ENCODE measurements at places on chromosomes 11 and 22.

DNA sequence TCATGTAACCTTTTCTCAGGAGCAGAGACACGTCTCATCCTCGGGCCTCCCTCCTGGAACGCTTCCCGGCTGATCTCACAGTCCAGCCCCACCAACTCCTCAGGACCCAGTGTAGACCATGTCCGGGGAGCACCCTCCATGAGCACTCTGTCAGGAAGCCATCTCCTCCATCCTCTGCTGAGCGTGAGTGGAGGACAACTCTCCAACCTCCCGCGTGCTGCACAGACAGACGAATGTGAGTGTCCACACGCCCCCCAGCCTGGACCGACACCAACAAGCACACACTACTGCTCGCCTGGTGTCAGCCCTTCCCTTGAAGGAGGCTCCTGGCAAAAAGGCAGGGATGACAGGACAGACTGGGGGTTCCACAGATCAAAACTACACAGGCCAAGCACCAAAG, 86.6 kb downstream of the SHANK2 start:
- no peak for DNase-seq

DNA sequence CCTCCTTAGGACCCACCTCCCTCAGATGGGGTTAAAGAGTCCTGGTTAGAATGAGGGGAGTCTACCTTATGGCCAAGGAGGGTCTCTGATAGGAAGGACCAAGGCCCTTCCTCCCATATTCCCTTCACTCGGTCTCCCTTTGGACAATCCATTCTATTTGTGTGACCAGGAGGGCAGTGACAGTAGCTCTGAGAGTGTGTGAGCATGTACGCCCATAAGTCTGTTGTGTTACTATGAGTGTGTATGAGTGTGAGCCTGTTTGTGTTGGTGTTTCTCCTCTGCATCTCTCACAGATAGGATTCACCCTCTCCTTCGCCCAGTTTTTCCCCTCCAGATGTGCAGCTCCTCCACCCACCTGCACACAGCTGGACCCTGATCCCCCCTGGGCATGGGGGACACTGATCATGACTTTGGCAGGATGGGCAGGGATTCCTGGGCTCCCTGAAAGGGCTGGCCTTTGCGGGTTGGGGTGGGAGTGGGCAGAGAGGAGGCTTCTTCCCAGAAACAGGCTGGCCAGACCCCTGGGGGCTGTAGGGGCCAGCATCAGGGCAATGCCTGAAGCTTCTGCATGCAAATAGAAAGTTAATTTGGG, 14.5 kb downstream of the PHLDB1 start:
- no peak for DNase-seq

DNA sequence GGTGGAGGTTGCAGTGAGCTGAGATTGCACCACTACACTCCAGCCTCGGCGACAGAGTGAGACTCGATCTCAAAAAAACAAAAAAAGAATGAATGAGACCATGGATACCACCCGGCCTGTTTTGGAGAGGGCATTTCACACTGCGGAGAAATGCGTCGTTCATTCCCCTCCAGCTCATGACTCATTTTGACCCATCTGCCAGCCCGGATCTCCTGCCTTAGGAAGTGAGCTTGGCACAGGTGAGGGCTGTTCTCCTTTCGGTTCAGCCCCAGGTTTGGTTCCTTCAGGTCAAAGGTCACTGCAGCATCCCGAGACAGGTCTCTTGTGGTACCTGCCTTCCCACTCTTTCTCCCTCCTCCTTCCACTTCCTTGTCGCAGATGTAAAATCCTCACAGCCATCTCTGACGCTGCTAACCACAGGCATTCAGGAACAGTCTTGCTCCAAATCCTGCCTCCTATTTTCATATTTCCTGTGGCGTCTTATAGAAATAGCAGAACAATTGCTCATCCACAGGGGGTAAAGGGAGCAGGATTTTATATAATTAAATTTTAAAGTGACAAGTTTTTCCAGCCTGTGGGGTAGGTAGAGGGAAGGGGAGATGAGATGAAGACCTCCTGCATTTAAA, 517.9 kb downstream of the NTM start:
- no peak for DNase-seq

GRCh38 chr11:44606472-44606871, 41.0 kb downstream of the CD82 start:
- no peak for DNase-seq

DNA sequence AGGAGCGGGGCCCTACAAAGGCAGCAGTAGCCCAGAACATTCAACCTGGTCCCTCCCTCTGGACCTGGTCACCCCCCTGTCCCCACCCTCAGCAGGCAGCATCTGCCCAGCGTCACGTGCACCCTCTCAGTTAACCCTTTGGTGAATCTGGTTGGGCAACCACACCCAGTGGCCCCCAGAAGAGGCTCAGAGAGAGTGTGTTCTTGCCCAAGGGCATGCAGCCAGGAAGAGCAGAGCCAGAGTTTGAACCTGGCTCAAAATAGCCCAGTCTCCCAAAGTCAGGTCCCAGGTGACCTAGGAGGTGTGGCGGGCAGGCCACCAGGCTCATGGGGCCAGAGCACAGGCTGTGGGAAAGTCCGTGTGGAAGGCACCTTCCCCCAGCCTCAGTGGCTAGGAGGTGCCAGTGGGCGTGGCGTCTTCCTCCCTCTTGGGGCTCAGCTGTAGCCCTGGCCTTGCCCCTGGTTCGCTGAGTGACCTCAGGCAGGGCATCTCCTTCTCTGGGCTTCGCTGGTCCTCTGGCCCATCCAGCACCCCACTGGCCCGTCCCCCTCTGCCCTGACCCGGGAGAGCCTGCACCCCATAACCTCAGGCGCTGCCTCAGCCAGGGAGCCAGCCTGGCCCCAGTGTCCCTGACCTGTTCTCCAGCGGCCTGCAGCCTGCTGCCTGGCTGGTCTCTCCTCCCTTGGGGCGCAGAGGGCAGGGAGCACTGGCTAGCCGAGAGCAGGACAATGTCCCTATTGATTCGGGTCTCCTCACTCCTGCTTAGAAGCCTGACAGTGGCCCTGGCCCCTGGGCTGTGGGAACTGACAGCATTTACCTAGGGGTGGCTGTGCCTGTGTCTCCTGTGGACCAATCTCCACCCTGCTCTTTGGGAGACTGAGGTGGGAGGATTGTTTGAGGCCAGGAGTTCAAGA, 7.0 kb downstream of the ALDH3B1 start:
- no peak for DNase-seq

DNA sequence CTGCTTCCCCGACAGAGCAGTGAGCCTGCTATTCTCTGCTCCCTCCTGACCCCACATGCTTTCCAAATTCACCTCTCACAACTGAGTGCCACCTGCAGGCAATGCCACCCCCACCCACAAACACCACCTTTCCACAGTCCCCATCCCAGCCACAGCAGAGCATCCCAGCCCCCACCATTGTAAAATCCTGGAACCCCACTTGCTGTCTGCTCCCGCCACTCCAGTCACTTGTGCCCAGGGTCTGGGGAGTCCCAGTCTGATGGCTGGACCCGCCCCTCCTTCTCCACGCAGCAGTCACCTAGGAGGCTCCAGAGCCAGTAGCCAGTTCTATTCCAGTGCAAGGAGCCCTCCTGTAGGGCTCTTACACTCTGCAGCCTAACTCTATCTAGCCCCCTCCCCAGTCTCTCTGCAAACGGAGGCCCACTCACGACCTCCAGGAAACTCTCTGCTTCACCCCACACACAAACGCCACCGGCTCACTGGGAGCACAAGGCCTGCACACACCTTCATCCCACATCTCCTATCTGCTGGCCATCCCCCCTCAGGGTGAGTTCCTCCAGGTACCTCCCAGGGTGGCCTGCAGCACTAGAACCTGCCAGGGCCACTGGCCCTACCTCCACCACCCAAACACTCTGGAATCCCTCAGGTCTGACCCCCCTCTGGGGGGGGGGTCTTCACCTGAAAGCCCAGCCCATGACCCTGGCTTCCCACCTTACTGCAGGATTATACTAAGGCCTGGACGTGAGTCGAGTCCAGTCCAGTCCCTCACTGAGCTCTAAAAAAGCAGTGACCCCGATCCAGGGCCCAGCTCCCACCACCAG, 1.4 kb downstream of the GNB1L start:
- DNase-seq = no peak

GRCh38 chr11:93515441-93516025, 27.7 kb downstream of the SMCO4 start:
- DNase-seq = no peak

GRCh38 chr11:118749429-118749828, 41.5 kb downstream of the DDX6 start:
- no peak for DNase-seq

GRCh38 chr11:73406619-73407018, 30.4 kb downstream of the RELT start:
- no peak for DNase-seq

- no peak for DNase-seq
Observed at GRCh38 chr11:9862981-9863380, 199.1 kb downstream of the SWAP70 start.

- DNase-seq = no peak
Observed at GRCh38 chr11:33444835-33445594, 187.8 kb downstream of the HIPK3 start.

GRCh38 chr11:4699697-4700435, 2.2 kb upstream of the OR51E2 start:
- DNase-seq = no peak

DNA sequence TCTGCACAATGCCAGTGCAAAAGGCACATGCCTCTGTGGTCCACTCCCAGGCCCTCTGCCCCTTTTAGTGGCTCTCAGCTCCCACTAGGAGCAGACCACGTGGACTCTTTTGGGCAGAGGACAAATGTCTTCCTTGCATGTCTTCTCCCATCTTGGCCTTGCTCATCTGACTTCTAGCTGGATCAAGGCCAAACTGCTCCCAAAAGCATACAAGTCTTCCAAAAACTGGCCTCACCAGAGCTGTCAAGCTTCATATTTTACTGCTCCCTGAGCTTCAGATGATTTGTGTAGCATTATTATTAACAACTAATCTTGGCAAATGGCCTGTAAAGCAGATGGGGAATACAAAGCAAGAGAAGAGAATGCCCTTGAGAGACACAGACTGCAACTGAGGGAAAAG, 6.9 kb downstream of the SMPD1 start:
- no peak for DNase-seq

DNA sequence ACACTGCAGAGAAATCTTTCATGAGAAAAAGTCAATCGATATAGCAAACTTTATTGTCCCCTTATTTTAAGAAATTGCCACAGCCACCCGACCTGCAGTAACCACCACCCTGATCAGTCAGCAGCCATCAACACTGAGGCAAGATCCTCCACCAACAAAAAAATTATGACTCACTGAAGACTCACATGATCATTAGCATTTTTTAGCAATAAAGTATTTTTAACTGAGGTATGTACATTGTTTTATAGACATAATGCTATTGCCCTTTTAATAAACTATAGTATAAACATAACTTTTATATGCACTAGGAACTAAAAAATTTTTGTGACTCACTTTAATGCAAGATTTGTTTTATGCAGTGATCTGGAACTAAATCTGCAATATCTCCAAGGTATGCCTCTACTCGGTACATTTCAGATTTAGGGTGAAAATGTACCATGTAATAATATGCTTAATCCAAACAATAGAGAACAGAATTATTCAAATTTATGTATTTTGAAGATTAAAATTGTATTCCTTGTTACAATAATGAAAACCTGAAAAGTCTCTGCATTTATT, 79.2 kb upstream of the CEP126 start:
- no peak for DNase-seq

- no peak for DNase-seq
Observed at GRCh38 chr22:21961886-21962654, 9.4 kb upstream of the PPM1F start.

DNA sequence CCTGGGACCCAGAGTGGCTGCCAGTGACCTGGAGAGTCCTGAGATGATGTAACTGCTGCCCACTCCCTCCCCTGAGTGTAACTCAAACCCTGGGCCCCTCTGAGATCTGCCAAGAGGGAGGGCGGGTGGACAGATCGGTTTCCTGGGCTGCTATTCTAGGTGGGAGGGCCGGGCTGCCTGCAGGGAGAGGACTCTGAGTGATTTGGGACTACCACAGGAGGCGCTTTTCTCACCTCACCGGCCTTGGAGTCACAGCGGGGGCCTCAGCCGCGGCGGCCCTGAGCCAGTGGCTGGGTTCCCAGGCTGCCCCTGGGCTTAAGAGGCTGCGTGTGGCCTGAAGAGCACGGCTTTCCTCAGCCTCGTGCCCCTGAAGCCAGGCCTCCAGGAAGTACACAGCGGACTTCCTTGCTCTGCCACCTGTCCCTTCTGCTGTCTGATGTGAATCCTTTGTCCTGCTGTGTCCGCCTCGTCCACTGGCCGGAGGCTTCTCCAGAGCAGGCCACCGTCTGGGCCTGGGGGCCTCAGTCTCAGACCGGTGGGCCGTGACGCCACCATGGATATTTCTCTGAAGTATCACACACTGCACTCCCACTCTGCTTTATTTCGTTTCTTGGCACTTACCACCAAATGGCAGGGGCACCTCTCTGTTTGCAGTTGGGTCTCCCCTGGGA, 11.5 kb downstream of the RELT start:
- no peak for DNase-seq

DNA sequence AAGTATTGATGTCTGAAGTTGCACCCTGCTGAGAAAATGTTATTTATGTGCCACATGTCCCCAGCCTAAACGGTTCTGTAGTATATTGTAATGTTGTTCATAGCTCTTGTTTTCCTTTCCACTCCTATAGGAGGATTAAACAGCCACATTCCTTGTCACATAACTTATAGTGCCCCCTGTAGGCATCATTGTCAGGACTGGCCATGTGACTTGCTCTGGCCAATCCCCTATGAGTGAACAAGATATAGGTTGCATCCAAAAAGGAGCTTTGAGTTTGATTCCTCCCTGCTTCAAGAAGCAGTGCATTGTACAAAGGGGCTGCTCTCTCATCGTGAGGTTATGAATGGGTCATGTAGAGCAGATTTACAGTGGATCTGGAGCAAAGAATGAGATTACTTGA, 717.6 kb upstream of the ANO5 start:
- DNase-seq = no peak

- no peak for DNase-seq
Observed at GRCh38 chr11:111086058-111086457, 159.5 kb upstream of the POU2AF2 start.

GRCh38 chr11:75261902-75262361, 21.4 kb downstream of the TPBGL start:
- no peak for DNase-seq

DNA sequence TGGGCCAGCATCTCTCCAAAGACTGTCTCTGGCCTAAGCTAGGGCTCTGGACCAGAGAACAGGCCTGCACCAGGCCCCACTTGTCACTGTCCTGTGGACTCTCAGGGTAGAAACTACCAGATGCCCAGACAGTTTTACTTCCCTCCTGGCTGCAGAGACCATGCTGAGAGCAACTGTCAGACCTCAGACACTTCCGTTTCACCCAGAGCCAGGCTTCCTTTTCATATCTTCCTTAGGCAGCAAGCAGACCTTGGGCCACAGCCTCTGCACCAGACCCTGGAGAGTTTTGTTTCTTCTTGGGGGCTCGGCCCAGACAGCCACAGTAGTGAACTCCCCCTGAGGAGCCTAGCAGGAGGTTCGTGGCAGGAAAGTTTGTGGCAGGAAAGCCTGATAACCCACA, 12.1 kb upstream of the FCHSD2 start:
- DNase-seq = no peak

DNA sequence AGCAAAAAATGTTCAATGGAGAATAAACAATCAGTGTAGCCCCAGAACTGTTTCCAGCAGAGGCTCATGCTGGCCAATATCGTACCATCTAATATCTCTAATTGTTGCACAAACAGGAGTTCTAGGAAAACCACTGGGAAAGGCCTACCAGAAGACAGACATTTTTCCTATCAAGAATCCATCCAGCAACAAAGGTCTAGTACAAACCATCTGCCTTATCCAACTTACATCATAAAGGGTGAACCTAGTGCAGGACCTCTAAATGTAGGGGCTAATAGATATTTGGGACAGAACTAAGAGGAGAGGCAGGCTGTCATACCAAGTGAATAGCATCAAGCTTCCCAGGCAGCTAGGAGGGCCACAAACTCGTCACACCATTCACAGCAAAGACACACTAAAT, 18.7 kb downstream of the PAX6 start:
- DNase-seq = no peak

GRCh38 chr22:20126284-20127029, 5.1 kb upstream of the ZDHHC8 start:
- no peak for DNase-seq

Measured in GM18507 (cell line).